Suprapubic skin (tissue), 4 donors: ENCODE measurements at places on chromosomes 12 and 14. TPM values are rescaled to one million over a fixed set of nuclear protein-coding genes. Genes with fewer than 3 reads are reported as not detected.

GRCh38 chr12:43858991-43859390 lies 23.1 kb downstream of the TMEM117 start:
- no peak for DNase-seq

The DHRS4 gene
- 29.8 TPM for total RNA-seq

The AKAP3 gene
- 1.6 TPM for total RNA-seq

DNA sequence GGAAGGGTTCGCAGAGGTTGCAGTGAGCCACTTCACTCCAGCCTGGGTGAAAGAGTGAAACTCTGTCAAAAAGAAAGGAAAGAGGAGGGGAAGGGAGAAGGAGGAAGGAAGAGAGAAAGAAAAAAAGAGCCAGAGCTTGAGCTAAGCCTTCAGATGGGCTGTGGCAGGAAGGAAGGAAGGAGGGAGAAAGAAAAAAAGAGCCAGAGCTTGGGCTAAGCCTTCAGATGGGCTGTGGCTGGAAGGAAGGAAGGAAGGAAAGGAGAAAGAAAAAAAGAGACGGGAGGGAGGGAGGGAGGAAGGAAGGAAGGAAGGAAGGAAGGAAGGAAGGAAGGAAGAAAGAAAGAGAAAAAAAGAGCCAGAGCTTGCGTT lies 13.6 kb upstream of the ANKRD9 start:
- DNase-seq, result no peak

GRCh38 chr12:74317078-74317601 lies 220.5 kb upstream of the ATXN7L3B start:
- DNase-seq, result no peak

- no peak for DNase-seq
Measured at GRCh38 chr12:52155048-52155868, 36.6 kb downstream of the KRT80 start.

DNA sequence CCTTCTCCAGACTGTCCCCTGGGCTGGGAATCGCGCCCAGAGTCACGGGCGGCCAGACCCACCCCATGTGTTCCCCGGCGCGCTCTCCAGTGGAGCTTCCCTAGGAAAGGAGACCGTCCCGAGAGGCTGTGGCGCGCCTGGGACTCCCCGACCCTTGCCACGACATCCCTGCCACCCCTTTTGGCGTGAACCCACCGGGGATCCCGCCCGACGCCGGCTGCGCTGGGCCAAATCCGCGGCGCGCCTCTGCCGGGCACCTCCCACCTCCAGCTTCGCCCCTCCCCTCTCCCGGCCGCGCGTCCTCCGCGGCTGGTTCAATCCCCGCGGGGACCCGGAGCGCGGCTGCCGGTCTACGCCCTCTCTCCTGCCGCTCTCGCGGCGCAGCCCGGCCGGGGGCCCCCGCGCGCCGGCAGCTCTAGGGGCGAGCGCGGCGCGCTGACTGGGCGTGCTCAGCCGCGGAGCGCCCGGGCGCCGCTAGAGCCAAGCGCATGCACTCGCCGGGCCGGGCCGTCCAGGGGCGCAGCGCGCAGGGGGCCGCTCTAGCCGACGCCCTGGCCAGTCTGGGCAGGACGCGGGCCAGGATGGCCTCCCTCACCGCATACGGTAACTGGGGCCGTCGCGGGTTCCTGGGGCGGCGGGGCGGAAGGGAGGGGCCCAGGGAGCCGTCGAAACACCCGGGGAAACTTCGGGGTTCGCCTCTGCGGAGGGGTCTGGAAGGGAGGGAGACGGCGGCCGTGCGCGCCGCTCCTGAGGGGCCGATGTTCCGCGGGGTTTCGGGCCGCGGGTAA lies 77.4 kb upstream of the ANO4 start:
- no peak for DNase-seq

DNA sequence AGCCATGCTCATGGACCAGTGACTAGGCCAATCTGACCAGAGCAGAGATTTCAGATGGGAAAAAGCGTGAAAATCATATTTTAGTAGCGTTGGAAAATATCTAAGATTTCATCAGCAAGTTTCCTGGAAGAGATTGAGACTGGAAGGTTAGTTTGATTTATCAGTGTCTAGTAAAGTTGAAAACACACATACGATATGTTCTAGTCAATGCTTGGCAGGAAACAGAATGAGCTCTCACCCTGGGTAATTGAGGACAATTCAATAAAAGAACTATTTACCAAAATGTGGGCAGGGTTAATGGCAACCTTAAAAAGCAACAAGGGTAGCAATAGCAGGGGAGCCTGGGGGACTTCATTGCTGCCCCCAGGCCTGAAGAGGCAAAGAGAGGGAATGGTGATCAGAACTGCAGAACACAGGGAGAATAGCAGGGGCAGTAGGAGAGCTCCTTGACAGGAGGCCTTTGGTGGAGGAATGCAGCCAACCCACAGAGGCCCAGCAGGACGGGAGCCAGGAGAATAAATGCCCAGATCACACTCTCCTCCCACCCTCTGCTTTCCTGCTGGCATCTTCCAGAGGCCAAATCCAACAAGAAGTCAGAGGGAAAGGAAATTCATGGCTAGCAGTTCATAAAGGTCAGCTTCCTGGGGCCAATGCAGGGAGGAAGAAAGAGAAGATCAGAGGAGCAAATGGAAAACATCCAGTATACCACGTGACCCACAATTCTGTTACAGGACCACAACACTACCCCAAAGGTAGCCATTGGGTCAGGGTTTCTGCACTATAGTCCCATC lies 27.6 kb upstream of the LRP6 start:
- no peak for DNase-seq

The DIO2 gene
- total RNA-seq, result 11.6 TPM

The FGF23 gene
- not detected for total RNA-seq

GRCh38 chr12:99453836-99454538 lies 193.6 kb upstream of the GARIN6 start:
- no peak for DNase-seq

DNA sequence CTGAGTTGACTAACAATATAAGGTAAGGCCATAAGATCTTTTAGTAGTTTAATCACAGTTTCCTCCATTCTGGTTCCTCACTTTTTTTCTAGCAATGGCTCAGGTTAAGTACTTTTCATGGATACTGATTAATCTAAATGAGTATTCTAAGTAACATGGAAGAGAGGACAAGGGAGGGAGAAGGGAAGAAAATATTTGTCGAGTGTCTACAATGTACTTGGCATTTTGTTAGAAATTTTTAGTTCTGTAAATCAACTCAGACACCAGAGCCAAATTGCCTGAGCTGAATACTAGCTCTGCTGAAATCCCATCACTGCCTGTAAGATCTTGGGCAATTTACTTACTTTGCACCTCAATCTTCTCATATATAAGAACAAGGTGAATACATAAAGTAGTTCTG lies 20.2 kb downstream of the RERG start:
- DNase-seq, result no peak

GRCh38 chr12:3332188-3332587 lies 158.8 kb upstream of the PRMT8 start:
- no peak for DNase-seq

- DNase-seq, result no peak
Measured at GRCh38 chr12:81086342-81086741, 8.5 kb downstream of the ACSS3 start.

DNA sequence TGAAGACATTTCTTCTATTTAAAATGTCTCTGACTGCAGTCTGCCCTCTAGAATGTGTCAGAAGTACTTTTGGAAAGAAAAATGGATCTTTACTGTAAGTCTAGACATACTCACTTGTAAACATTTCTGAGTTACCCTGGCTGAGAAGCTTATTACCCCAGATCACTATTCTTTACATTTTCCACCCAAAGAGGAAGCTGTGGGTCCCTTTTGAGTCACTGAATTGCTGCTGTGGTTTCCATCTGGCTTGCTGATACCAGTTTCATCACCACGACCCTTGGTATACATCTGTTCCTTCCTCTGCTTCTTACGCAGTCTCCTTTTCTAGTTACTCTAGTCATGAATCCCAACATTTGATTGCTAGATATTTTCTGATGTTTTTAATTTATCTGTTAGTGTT lies 20.2 kb upstream of the CLEC4D start:
- no peak for DNase-seq

DNA sequence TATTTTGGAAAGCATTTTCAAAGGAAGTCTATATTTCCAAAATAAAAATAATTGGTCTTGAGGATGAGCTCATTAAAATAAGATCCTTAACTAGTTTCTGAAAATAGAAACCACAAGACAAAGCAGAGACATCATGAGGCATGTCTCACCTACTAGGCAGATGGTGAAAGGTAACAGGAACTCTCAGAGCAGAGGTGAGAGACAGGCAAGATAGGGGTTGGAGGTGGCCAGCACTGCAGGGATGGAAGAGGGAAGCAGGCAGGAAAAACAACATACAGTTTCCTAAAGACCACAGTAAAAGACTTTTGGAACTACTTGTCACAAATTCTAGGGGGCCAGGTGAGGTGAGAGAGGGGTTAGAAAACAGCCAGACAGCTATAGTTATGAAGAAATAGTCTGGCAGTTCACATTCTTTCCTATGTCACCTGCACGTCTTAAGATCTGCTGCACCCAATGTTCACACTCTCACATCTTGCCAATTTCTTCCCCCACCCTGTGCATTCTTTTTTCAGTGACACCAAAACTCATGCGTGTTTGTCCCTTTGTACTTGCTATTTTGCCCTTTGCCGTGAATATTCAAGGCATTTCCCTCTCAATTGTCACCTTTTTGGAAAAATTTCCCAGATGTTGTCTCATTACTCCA lies 341.7 kb upstream of the KITLG start:
- no peak for DNase-seq

The ENDOU gene
- 22.9 TPM for total RNA-seq

DNA sequence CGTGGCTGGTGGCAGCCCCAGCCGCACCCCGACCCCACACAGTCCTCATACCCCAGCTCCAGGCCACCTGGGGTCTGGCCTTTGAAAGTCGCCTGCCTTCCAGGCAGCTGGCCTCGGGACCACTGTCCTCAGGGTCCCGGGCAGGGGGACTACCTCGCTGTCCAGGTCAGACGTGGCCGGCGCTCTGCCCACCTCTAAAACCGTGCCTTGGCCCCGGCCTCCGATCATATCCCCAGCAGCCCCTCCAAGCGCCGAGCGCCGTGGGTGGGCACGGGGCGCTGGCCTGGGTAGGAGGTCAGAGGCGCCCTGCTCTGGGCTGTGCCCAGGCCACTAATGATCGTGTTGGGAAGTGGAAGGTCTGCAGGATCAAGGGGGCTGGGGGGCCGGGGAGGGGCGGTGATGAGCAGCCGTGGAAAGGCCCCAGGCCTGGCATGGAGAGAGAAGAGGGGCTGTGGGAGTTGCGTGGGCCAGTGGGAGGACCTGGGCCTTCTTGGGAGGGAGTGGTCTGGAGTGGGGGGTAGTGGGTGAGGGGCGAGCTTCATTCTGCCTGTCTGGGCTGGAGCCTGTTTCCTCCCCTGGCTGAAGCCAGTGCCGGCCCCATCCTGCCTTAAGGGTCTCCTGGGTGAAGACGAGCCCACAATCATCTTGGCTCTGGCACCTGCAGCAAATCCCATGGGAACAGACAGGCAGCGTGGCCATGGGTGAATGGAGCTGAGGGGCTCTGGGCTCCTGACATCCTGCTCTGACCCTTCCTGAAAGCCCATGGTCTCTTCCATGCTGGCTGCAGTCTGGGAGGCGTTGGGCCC lies 4.9 kb downstream of the TMEM121 start:
- peak; percentile 52 for DNase-seq

DNA sequence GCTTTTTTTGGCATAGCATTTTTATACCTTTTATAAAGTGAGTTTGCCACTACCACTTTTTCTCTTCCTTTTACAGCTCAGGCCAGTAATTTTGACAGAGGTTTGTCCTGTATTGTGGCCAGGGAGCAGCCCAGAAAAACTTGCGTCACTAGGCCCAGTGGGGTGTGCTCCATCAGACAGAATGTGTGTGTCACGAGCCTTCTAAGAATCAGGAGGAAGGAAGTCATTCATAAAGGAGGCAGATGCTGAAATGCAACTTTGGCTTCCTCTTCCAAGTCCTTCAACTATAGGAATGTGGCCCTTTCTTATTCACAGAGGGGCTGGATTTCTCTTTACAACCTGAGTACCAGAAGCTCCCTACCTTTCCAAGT lies 10.1 kb upstream of the RAB35 start:
- no peak for DNase-seq

The LIN7A gene
- 0.30 TPM for total RNA-seq

- no peak for DNase-seq
Measured at GRCh38 chr12:59322473-59322872, 273.4 kb upstream of the SLC16A7 start.

DNA sequence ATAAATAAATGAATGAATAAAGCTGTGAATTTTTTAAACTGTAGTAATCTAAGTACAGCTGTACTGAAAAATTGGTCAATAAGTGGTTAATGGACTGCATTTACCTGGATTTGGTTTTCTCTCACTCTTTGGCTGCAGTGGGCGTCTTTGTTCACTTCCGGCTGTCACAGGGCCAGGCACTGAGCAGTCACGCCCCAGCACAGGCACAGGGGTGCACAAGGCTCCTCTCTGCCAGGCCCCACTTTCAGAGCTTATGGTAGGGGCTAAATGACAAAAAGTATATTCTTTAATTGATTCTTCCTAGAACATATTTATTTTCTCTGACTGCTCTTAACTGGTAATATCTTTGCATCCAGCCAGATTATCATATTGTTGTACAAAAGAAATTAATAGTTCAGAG lies 70.6 kb upstream of the DYNC1H1 start:
- no peak for DNase-seq

DNA sequence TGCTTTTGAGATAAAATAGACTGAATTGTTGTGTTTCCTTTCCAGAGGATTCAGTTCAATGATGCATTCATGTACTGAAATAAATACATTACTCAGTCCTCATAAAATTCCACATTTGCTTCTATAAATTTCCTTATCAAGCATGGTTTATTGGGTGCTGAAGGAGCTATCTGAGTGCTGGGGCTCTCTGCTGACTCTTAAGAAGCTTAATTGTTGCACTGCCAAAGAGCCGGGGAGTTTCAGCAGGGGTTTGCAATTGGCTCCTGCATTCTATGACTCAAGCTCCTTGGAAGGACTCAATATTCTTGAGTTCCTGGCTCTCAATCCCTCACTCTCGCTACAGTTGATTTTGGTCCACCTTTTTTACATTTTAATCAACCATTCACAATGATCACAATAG lies 69.8 kb upstream of the PYGL start:
- no peak for DNase-seq

DNA sequence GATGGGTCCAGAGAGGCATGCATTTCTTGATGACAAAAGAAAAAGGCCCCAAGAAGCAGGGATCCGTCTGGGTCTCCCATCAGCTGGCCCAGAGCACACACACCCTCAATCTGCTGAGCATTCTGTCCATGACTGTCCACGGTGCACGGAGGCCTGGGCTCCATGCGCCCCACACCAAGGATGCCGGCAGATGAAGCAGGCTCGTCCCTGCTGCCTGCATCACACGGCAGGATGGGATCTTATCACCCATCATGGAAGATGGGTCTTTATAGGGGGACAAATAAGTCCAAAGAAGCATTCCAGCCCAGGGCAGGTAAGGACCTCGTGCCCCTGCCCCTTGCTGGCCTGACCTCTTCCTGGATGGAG lies 59.7 kb downstream of the PRIMA1 start:
- DNase-seq, result no peak
